ENCODE measurements at places on chromosomes 2 and 18. TPM values are rescaled to one million over a fixed set of nuclear protein-coding genes. Genes with fewer than 3 reads are reported as not detected.

MAP3K19 gene
- 0.40 TPM for total RNA-seq

UGT1A5 gene
- not detected for total RNA-seq

ANAPC1 gene
- 6.8 TPM for total RNA-seq

POMC gene
- total RNA-seq: 4.2 TPM

MPHOSPH10 gene
- total RNA-seq: 15.4 TPM

GRCh38 chr2:99877963-99878362 lies 264.4 kb downstream of the AFF3 start:
- no peaks in the 10 kb centered on the region for H3K36me3 ChIP-seq
- H3K27me3 ChIP-seq: no peaks in the 10 kb centered on the region
- H3K27ac ChIP-seq: no peak overlapping the region

- no peak for DNase-seq
- no peak overlapping the region for H3K4me3 ChIP-seq
- H3K27me3 ChIP-seq: no peaks in the 10 kb centered on the region
- H3K4me1 ChIP-seq: no peaks in the 10 kb centered on the region
- H3K36me3 ChIP-seq: no peaks in the 10 kb centered on the region
Measured at GRCh38 chr2:237190966-237191713, 105.5 kb downstream of the COPS8 start.

GRCh38 chr2:3873899-3874298 lies 170.5 kb downstream of the DCDC2C start:
- DNase-seq: no peak
- H3K4me1 ChIP-seq: no peaks in the 10 kb centered on the region
- no peak overlapping the region for H3K4me3 ChIP-seq
- H3K36me3 ChIP-seq: no peaks in the 10 kb centered on the region

GRCh38 chr2:204187229-204188083 lies 250.9 kb downstream of the ICOS start:
- DNase-seq: no peak
- H3K4me3 ChIP-seq: no peak overlapping the region
- H3K36me3 ChIP-seq: no peaks in the 10 kb centered on the region

DNA sequence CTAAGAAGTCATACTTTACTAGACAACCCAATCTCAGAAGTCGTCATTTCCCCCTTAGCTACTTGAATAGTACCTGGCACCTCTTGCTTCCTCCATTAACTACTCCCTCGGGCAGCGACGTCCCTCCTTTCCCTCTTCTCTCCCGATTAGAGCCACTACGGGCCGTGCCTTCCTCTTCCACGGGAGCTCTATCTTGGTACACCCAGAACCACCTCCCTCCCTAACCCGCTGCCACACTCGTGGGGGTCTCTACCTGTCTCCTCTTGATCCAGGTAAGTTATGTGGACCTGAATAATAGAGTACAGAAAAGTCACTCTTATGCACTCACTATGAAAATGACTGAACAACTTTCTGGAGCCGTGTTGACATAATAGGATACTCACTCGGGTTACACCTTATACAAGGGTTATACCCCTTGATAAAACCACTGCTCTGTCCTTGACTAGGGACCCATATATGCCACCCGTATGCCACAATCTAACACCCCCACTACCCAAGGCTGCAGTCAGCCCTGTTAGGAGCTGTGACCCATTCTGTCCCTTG lies 595 bp upstream of the HDHD2 start:
- no peaks in the 10 kb centered on the region for H3K36me3 ChIP-seq
- peaks cover 4% of the 10 kb centered on the region for H3K4me1 ChIP-seq
- DNase-seq: no peak
- no peaks in the 10 kb centered on the region for H3K27me3 ChIP-seq
- H3K4me3 ChIP-seq: peak overlapping the region; percentile 68

DNA sequence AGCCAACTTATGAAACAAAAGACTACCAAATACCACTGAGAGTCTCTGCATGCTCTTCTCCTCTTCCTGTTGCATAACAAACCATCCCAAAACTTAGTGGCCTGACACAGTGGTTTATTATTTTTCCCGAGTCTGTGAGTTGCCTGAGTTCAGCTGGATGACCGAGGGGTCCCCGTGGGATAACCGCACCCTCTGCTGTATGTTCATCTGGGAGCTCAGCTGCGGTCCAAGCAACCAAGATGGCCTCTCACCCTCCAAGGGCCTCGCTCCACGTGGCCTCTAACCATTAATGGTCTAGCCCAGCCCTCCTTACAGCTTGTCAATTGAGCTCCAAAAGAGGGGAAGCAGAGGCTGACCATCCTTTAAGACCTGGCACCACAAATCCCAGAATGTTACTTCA lies 17.1 kb downstream of the ITM2C start:
- DNase-seq: no peak
- H3K27me3 ChIP-seq: no peaks in the 10 kb centered on the region

DNA sequence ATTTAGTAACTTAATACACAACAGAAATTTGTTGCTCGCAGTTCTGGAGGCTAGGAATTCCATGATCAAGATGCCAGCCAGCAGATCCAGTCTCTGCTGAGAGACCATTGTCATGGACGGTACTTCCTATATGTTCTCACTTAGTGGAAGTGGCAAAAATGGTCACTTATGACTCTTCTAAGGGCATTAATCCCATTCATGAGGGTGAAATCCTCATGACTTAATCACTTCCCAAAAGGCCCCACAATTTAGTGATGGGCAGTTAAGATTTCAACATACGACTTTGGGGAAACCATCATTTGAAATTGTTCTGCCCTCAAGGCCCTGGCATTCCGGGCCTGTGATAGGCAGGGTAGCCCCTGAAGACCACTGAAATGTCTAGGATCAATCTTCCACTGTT lies 23.0 kb downstream of the BZW1 start:
- no peaks in the 10 kb centered on the region for H3K36me3 ChIP-seq
- no peak overlapping the region for H3K27ac ChIP-seq
- DNase-seq: no peak
- no peaks in the 10 kb centered on the region for H3K27me3 ChIP-seq
- H3K4me3 ChIP-seq: no peak overlapping the region

- no peak overlapping the region for H3K27ac ChIP-seq
- no peaks in the 10 kb centered on the region for H3K36me3 ChIP-seq
- no peak overlapping the region for H3K4me3 ChIP-seq
- H3K4me1 ChIP-seq: no peaks in the 10 kb centered on the region
- no peak for DNase-seq
Measured at GRCh38 chr2:216959433-216959832, 99.6 kb upstream of the TNP1 start.

- no peak overlapping the region for H3K27ac ChIP-seq
- DNase-seq: no peak
- no peaks in the 10 kb centered on the region for H3K4me1 ChIP-seq
Measured at GRCh38 chr2:78845664-78846185, 179.8 kb upstream of the REG3G start.
